Activated naive CD4-positive, alpha-beta T cell treated with anti-CD3 and anti-CD28 coated beads, Interleukin-2, amount 10 ng/mL, durations not matched to agents 5 hours and 36 hours (primary cell): ENCODE measurements at places on chromosomes 2 and 18. TPM values are rescaled to one million over a fixed set of nuclear protein-coding genes. Genes with fewer than 3 reads are reported as not detected.

The ABCG8 gene
- not detected for total RNA-seq

The TCF23 gene
- not detected for total RNA-seq

The PSMA8 gene
- total RNA-seq = 0.91 TPM

The KANSL1L gene
- 8.1 TPM for total RNA-seq

The TRABD2A gene
- total RNA-seq = 101 TPM

The TXNDC2 gene
- not detected for total RNA-seq

The VWC2L gene
- not detected for total RNA-seq

The TRIM43 gene
- not detected for total RNA-seq
